Thymus (tissue), 14 donors: ENCODE measurements at places on chromosomes 6 and 20.

GRCh38 chr6:117138425-117138824, 126.9 kb upstream of the VGLL2 start:
- no peak for DNase-seq

DNA sequence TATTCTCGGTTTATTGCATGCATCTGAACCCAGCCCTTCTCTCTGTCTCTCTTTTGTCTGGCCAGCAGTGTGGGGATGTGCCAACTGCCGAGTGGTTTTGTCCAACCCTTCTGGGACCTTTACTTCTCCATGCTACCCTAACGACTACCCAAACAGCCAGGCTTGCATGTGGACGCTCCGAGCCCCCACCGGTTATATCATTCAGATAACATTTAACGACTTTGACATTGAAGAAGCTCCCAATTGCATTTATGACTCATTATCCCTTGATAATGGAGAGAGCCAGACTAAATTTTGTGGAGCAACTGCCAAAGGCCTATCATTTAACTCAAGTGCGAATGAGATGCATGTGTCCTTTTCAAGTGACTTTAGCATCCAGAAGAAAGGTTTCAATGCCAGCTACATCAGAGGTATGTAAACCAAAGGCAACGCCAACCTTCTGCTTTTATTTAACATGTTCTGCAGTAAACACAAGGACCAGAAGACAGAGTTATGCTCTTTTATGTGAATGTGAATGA, 65.8 kb downstream of the ADGRG6 start:
- DNase-seq, result no peak

GRCh38 chr20:19275630-19276071, 63.2 kb downstream of the SLC24A3 start:
- DNase-seq, result no peak

- DNase-seq, result no peak
Observed at GRCh38 chr6:117381749-117382148, 44.0 kb downstream of the ROS1 start.

- DNase-seq, result no peak
Observed at GRCh38 chr6:104527761-104528415, 331.8 kb downstream of the HACE1 start.
